ENCODE measurements at places on chromosomes 16 and 17.
A peak's percentile ranks its signal among the peaks of the same experiment; 100 is the strongest.

DNA sequence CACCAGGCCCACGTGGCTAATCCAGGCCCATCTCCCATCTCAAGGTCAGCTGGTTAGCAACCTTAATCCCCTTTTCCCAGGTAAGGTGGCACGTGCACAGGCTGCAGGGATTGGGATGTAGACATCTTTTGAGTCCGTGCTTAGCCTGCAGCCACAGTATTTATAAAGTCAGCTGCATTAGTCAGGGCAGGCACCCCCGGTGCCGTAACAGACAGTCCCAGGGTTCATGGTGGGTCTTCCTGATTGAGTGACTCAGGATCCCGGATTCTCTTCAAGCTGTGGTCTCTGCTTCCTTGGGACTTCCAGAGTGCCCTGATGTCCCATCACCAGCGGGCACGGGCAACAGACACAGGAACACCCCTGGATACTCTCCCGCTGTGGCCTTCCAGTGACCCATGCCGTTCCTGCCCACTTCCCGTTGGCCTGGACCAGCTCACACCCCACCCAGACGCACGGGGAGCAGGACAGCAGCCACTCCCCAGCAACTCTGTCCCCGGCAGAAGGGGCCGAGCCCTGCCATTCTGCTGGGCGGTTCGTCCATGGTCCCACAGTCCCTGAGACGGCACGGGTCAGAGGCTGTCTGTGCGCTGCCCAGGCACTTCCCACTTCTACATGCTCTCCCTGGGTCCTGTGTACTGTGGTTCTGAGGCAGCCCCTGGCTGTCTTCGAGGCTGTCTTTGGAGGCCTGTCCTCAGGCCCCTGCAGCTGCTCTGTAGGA, 248.6 kb upstream of the GSE1 start:
- no peak for DNase-seq

DNA sequence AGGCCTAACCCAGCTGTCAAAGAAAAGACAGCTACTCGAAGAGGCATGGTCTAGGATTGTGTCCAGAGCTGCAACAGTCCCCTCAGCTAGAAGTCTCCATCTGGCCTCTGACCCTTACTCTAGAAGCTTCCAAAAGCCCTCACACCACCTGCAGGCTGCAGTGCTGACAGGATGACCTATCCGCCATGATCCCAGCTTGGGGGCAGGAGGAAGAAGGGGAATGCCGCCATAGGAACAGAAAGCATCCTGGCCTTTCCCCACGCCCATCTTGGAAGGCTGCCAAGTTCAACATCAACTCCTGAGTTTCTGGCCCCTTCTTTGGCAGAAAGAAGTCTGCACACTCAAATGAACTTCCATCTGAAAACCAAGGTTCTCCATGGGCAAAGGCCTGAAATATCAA, 3.1 kb upstream of the KRT36 start:
- DNase-seq = no peak

- DNase-seq = no peak
Observed at GRCh38 chr17:5800646-5801045, 216.3 kb upstream of the NLRP1 start.

DNA sequence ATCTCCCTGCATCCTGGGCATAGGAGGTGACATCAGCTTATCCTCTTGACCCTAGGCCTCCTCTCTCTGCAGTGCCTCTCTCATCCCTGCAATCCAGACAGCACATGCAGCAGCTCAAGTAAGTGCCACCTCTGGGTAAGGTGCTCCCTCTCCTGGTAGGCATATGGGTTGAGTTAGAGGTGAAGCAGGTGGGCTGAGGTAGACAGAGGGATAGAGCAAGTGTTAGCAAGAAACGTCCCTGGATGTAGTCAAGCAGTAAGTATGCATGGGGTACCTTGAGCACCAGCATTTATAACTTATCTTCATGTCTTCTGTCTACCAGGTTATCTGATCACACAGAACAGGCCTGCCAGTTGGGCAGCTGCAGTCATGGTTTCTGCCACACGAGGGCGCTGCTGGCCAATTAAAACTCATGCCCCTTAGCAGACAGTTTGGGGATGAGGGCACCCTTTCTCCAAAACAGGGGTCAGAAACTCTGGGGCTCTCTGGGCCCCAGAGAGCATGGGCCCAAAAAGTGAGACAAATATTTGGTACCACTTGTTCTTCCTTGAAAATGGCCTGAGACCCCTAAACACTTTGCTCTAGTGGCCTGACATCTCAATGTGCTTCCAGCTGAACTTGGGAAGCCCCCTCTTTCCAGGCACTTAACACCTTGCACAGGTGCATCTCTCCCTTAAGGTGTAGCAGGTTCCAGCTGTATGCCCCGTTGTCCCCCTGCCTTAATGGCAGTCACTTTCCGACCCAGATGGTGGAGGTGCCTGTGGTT, 59.8 kb downstream of the NEUROD2 start:
- DNase-seq = peak; percentile 77

DNA sequence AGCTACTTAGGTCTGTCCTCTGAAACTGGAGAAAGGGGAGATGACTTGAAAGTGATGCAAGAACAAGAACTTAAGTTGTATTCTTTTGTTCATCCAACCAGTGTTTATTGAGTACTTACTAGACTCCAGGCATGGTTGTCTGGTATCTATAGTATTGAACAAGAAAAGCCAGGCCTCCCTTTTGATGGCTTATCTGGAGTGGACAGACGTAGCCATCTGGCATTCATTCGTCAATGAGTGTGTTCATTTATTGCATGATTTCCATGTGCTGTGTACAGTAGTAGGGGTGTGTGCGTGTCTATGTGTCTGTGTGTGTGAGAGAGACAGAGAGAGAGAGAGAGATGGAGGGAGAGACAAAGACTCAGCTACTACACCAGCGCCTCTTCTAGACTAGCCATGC, 9.2 kb downstream of the ABAT start:
- DNase-seq = no peak

GRCh38 chr17:64384253-64385186, 6.1 kb downstream of the PECAM1 start:
- no peak for DNase-seq

GRCh38 chr17:279776-280175, 72.8 kb downstream of the RPH3AL start:
- DNase-seq = no peak

DNA sequence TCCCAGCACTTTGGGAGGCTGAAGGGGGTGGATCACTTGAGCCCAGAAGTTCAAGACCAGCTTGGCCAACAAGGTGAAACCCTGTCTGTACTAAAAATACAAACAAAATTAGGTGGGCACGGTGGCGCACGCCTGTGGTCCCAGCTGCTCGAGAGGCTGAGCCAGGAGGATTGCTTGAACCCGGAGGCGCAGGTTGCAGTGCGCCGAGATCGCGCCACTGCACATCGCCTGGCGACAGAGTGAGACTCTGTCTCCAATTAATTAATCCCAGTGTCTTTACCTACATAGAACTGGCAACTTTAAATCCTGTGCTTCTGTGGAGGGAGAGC, 1.5 kb upstream of the ELOB start:
- no peak for DNase-seq

DNA sequence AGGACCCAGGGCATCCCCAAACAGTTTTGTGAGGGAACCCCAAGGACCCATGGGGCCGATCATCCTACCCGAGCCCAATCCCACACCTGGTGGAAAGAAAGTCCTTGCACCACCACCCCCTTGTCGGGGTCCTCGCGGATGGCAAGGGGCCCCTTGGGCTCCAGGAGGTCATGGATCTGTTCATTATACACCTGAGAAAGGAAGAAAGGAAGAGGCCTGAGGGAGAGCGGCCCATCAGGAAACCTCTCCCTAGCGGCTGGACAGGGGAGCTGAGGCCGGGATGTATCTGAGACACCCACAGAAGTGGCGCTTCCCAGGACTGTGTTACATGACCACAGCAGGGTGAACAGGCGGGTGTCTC, 12.8 kb downstream of the KIF18B start:
- DNase-seq = no peak

- no peak for DNase-seq
Observed at GRCh38 chr16:17327664-17328335, 143.0 kb downstream of the XYLT1 start.

- no peak for DNase-seq
Observed at GRCh38 chr16:24538756-24539294, 541 bp upstream of the RBBP6 start.
